Fibroblast of skin of left quadriceps (primary cell): ENCODE measurements at places on chromosomes 4 and X.

DNA sequence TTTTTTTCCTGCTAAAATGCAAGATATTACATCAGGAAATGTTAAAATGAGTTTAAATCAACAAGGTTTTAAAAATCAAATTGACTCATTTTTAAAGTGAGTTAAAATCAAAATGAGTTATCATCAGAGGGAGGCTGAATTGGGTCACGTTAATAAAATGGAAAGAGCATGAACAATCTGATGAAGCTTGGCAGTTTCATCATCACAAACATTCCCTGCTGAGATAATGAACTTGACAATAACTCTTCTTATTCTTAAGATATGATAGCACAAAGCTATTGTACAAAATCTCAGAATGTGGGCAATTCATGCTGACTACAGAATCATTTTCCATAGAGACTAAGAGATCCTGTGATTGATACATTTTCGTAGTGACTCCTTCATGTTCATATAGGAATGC is 1086.7 kb downstream of the STIM2 start:
- no peak for DNase-seq

GRCh38 chrX:44349561-44349960 is 6.1 kb upstream of the EFHC2 start:
- DNase-seq, result no peak

DNA sequence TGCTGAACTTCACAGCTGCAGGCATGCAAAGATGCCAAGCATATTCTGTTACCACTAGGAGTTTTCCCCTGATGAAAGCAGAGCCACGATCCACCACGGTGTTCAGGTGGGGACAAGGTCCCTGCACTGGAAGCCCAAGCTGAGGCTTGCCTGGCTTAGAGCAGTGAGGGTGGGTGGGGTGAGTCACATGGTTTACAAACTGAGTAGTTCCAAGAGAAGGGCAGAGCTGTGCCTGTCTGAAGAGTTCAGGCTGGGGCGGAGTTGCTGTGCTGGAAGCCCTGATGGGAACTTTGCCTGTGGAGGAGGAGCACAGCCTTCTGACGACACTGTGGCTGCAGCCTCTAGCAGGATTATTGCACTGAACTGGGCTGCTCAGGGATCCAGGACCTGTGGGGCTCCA is 45.5 kb downstream of the FAM9B start:
- DNase-seq, result peak; percentile 15

DNA sequence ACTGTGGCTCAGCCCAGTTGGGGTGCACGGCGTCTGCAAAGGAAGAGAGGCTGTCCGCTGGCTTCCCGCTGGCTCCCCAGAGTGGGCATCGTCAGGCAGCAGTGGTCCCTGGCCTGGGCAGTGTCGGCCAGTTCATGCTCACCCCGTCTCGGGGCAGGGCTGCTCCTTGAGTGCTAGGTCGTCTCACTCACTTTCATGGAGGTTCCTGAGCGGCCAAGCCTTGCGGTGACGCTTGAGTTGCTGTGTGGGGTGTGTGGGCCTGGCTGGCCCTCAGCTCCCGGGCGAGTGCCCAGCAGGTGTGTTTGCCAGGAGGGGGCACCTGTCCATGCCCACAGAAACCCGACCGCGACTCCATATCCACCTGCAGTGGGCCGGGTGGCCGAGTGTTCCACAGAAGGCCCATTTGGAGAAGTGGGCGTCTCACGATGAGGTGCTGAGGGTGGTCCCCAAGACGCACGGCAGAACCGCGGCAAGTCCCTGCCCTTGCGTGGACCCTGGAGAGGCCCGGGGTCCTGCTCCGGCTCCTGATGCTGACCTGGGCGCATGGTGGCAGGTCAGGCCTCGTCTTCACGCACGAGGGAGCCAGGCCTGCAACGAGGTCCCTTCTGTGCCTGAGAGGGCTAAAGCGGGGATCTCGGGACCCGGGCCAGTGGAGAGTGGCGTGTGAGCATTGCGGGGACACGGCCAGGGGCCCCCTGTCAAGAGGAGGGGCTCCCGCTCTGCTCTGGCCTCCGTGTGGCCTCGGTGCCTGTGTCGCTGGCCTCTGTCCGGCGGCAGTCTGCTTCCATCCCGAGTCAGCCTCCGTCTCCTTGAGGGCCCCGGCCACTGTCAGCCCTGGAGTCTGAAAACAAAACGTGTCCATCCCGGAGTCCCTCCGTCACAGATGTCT is 18.5 kb upstream of the UVSSA start:
- no peak for DNase-seq

DNA sequence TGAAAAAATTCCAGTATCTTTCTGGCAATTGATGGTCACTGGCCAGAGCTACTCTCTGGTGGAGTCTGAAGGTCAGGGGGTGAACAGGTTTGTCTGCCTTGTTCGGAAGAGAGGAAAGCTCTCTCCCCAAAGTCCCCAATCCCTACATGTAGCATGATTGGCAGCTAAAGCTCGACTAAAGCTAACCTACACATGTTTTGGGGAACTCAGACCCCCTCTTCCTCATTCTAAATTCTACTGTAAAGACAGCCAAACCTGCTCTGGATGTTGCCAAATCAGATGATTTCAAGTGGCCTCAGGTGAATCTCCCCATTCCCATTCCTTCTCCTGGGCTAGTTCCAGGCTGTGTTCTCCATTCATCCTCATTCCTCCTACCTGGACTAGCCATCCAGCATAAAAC is 84.1 kb downstream of the MSN start:
- no peak for DNase-seq

DNA sequence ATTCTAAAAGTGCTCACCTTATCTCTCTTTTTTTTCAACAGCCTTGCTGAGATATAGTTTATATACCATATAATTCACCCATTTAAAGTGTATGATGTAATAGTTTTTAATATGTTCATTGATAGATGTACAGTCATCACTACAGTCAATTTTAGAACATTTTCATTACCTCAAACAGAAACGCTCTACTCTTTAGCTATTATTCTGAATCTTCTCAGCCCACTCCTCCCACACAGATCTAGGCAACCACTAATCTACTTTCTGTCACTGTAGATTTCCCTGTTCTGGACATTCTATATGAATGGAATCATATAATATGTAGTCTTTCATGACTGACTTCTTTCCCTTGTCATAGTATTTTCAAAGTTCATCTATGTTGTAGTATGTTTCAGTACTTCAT is 22.6 kb downstream of the MND1 start:
- DNase-seq, result no peak

DNA sequence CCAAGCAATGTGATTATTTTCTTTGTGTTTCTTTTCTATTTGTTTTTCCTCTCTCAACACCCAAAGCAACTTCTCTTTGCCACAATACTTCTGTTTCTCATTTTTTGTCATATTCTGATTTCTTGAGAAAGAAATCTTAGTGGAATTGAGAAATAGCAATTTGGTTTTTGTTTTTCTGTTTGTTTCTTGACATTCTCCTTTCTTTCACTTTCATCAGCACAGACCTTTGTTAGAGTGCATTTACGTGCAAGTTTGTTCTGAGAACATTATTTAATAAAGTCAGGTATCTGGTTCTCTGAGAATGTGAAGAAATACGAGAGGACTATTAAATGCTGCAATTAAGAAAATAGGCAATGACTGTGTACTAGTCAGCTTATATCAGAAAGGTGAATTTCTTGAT is 608.1 kb upstream of the AADAT start:
- DNase-seq, result no peak

- no peak for DNase-seq
Measured at GRCh38 chrX:39827951-39828350, 269.8 kb downstream of the BCOR start.

- DNase-seq, result no peak
Measured at GRCh38 chr4:30952526-30953219, 232.5 kb downstream of the PCDH7 start.

- no peak for DNase-seq
Measured at GRCh38 chr4:76326515-76326914, 20.0 kb downstream of the STBD1 start.

DNA sequence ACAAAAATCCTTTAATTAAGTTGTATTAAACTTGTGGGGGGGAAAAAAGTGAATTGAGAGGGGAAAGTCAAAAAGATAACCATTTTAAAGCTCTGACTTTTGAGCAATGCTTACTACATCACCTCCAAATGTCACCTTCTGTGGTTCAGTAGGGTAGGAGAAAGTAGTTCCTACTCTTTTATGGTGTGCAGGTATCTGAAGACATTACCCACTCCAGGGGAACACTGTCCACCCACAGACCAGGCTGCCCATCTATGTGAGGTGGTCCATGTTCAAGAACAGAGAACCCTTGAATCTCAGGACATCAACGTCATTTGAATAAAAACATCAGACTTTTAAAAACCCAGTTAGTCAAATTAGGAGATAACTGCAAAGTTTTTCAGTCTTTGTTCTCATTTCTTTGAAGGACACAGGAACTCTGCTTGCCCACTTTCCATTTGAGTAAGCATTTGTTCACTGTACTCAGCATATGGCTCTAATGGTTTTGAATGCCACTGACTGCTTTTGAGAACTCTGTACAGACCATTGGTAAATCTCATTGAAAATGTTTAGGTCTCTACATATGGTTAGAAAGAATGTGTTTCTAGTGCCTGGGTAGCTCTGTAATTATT is 18.4 kb downstream of the NMU start:
- DNase-seq, result no peak

- DNase-seq, result no peak
Measured at GRCh38 chr4:169014586-169014985, 4.5 kb upstream of the CBR4 start.

DNA sequence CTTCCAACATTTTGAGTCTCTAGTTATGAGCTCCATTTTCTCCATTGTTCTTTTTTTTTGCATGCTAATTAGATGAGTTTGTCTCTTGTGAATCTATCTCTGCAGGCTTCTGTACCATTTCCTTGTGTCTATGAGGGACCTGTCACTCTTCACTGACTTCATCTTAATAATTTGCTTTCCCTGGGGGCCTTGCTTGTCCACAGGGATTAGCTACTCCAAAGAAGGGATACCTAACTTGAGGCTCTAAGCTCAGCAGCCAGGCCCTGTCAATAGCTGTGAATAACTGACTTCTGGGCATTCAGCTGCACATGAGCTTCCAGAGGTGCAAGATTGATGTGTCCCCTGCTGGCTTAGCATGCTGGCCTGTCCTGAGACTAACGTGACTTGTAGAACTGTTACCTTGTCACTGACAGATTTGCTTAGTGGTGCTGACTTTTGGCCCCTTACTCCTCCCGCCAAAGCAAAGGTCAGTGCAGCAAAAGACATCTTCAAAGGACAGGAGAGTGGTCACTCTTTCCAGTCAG is 124.6 kb downstream of the AFF2 start:
- no peak for DNase-seq

DNA sequence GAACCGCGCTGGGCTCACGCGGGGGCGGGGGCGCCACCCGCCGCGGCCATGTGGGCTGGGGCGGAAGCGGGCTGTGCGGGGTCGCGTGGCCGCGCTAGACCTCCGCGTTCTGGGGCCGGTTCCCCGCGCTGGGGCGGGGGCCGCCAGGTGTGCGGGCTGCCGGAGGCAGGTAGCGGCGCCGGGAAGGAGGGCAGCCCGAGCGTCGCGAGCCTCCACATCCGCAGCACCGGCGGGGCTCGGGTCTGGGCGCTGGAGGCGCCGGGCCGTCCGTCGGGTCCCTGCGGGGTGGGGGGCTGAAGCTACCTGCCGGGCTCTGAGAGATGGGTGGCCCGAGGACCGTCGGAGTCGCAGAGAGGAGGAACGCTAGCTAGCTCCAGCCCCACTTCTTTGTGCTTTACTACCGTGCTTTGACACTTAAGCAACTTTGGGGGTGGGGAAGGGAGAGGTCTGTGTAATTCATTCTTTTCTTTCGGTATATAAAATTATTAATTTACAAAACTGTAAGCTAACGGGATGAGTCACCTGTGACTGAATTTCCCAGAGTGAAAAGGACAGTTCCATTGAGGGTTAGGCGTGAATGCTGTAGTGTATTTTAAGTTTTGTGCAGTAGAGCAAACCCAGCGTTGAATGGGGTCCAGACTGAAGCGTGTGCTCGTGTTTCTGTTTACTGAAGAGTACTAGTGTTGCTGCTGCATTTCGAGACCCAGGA is 689 bp downstream of the METAP1 start:
- no peak for DNase-seq

- no peak for DNase-seq
Measured at GRCh38 chr4:38069271-38069760, 109.1 kb downstream of the PTTG2 start.

DNA sequence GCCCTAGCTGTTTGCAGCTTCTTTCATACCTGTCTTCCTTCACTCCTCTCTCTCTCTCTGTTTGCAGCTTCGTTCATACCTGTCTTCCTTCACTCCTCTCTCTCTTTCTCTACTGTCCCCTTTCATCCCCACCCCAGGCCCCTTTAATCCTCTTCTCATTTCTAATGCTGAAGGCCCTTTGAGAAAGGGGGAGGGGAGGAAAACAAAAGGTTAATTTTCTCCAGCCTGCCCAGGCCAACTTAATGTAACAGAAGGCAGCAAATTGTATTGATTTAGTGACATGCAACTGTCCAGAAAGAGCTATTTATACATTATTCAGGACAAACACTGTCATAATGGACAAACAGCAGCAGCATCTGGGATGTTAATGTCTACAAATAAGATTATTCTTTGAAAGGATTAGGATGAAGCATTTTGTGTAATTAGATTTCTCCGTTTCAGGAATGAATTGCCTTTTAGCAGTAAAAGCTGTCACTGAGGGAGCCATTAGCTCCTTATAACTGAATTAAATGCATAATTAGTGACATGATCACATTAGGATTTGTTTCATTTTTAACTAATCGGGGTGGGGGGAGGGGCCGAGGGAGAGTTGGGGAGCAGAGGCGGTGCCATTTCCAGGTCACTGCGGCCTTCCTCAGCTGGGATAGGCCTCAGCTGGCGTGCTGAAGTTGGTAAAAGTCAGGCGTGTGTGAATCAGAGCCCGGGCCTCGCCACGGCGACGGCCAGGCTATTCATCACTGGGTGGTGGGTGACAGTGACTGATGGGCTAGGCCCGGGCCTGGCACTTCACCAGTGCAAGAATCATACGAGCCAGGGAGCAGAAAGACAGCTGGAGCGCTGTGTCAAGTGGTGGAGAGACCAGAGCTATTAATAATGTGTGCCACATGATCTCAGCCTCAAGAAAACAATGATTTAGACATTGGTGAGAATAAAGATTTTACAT is 174.5 kb downstream of the NKX6-1 start:
- no peak for DNase-seq

- DNase-seq, result no peak
Measured at GRCh38 chrX:148700021-148700420, 199.6 kb downstream of the AFF2 start.
